Fibroblast of the aortic adventitia (primary cell): ENCODE measurements at places on chromosomes 3 and 15.

GRCh38 chr3:121835465-121835801 lies 424 bp downstream of the EAF2 start:
- DNase-seq = no peak

DNA sequence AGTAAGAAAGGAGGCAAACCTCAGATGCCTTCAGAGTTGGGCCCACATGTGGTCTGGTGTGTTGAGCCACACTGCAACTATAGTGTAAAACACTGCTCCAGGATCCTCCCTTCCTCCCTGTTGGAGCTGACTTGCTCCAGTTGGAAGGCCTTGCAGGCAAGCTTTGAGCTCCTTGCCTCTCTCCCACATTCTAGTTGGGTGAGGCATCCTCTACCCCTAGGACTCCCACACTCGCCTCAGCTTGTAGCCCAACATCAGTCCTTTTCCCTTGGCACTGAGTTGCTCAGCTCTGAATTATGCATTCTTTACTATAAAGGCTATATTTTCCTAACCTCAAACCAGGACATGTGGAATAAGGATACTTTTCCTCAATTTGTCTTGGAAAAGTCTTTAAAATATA lies 143.9 kb downstream of the NECTIN3 start:
- DNase-seq = no peak

GRCh38 chr3:157119369-157119951 lies 40.5 kb downstream of the CCNL1 start:
- no peak for DNase-seq

DNA sequence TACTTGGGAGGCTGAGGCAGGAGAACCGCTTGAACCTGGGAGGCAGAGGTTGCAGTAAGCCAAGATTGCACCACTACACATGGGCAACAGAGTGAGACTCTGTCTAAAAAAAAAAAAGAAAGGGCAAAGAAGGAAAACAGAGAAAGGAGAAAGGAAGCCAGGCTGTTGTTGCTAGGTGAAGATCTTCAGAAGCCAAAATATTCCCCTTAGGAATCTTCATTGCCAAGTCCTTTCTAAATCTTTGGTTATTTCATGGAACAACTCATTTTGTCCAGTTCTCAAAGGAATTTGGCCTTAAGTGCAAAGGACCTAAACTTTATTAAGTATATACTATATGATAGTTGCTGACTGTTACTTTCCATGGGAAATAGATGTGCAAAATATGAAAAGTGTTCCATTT lies 59.2 kb upstream of the OSBPL11 start:
- DNase-seq = no peak

- DNase-seq = no peak
These were observed 59.2 kb upstream of the IGSF10 start for GRCh38 chr3:151520105-151520504.

GRCh38 chr3:8668216-8668615 lies 23.6 kb upstream of the SSUH2 start:
- peak; percentile 14 for DNase-seq

DNA sequence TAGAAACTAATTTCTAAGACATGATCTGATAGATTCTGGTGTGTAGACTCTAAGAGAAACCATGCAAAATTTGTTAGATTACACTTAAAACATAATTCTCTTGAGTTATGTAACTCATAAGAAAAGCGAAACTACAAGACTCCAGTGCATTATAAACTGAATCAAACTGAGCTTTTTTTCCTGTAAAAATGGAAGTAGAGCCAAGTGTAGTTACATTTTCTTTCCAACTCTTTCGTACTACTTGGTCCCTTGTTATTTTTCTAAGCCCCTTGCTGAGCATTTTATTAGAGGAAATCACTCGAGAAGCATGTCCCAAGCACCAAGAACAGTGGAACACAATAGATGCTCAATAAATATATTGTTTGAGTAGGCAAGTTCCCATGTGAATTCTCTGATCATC lies 130.2 kb downstream of the GADL1 start:
- no peak for DNase-seq

- no peak for DNase-seq
These were observed 120.9 kb downstream of the ZMAT3 start for GRCh38 chr3:178950676-178951075.

- no peak for DNase-seq
These were observed 310.3 kb downstream of the FGF12 start for GRCh38 chr3:192417017-192417416.

DNA sequence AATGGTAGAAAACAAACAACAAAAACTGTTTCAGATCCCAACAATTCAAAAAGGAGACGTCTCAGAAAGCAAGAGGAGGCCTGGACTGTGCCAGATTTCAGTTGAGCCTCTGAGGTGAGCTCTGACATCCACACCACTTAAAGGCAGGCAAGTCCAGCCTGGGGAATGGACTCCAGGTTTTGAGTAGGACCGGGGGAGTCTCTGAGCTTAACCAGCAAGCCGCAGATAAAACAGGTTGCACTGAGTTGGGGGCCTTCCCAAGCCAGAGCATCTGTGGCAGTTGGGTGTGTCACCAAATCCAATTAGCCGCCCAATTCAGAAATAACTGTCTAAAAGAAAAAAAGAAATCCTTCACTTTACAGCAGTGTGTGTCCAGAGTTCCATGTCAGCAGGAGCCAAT lies 54.7 kb downstream of the OXNAD1 start:
- DNase-seq = no peak
